NCI-H1105 (cell line): ENCODE measurements at places on chromosomes 3 and 15.

- DNase-seq = no peak
Observed at GRCh38 chr3:127608362-127608718, 10.1 kb downstream of the MCM2 start.

DNA sequence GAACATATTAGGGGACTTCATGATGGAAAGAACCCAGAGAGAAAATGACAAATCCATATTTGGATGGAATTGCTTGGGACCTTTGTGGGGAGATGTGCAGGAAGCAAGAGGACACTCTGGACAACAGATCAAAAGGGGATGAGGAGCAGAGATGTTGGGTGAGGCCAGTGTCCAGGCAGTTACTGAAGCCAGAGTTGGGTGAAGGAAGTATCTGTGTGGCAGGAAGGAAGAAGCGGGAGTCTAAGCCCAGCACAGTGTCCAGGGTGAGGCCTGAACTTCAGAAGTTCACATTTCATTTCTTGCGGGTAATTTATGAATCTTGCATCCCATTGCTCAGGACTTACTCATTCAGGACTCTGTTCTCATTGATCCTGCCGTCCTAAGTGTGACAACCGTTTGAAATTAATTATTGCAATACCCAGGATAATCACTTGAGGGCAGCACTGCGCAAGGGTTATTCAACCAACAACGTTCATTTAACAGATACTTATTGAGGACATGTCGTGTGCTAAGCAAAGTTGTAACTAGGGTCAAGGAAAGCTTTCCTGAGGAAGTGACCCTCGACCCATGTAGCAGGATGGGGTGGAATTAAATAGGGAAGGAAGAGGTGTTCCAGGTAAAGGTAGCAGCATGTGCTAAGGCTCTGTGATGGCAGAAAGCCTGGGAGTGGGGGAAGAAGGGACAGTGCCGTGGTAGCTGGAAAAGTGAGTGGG lies 61.3 kb upstream of the CMTM8 start:
- DNase-seq = peak; percentile 16

DNA sequence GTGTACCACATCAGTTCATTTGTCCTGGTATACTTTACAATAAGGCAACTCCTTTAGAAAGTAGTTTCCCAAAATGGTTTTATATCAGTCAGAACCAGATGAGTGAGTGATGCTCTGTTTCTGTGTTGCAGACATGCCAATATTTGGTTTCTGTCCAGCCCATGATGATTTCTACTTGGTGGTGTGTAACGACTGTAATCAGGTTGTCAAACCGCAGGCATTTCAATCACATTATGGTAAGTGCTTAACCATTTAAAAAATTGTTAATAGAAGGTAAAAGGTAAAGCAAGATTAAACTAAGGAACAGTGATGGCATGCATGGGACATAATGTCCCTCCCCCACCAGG lies 40.0 kb upstream of the SCAANT1 start:
- no peak for DNase-seq

- no peak for DNase-seq
Observed at GRCh38 chr3:9732740-9733115, 1.2 kb downstream of the BRPF1 start.

DNA sequence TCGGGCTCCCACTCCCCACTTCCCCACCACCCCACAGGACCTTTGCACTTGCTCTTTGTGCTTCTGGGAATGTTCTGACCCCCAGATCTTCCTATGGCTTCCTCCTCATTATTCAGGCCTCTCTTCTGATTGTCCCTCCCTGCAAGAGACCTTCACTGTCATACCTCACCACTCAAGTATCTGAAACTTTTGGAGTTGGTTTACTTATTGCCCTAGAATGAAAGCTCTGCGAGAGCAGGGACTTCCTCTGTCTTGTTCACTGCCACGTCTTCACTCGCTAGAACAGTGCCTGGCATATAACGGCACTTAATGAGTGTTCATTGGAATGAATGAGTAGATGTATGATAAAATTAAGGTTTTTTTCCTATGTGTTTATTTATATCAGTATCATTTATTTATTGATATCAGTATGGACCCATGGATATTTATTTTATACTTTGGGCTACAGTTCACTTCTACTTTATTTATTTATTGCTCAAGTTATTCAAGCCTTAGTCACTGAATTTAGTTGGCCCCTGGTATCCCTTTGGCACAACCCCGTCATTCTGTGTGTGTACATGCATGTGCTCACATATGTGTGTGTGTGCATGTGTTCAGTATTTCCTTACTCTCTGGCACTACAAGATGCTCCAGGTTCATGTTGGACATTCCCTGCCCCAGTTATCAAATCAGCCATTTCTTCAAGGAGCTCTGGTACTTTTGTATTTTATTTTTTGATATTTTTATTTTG lies 197.6 kb downstream of the THSD4 start:
- no peak for DNase-seq
